ENCODE measurements at places on chromosomes 4 and X.
A peak's percentile ranks its signal among the peaks of the same experiment; 100 is the strongest.

DNA sequence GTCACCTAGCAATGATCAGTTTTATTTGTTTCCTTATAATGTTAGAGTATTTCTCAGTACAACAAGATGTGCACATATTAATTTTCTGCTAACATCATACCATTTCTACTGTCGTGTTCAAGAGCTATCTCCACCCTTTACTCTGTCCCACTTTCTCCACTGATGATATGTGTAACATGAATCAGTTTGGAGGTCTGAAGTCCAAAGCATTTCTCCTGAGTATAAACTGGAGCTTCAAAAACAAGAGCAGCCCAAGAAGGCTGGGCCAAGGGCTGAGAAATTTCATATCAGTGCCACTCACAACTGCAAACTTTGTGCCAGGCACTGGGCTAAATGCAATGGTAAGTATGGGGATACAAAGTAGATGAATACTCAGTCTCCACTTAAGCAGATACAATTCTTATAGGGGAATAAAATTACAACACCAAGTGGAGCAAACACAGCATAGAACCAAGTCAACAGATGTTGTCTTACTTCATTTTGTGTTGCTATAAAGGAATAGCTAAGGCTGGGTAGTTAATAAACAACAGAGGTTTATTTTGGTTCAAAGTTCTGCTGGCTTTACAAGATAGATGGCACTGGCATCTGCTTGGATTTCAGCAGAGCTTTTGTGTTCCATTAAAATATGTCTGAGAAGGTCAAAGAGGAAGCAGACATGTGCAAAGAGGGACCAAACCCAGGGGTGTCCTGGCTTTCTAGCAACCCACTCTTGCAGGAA, 44.2 kb downstream of the AMELX start:
- no peaks in the 10 kb centered on the region for H3K36me3 ChIP-seq
- no peak for DNase-seq
- H3K27me3 ChIP-seq: no peaks in the 10 kb centered on the region
- H3K4me1 ChIP-seq: no peaks in the 10 kb centered on the region
- H3K27ac ChIP-seq: no peak overlapping the region

- no peak overlapping the region for H3K4me3 ChIP-seq
- no peaks in the 10 kb centered on the region for H3K36me3 ChIP-seq
- H3K4me1 ChIP-seq: no peaks in the 10 kb centered on the region
- H3K27ac ChIP-seq: no peak overlapping the region
- no peak for DNase-seq
These were observed 1115.3 kb downstream of the PDHA2 start for GRCh38 chr4:96955226-96955625.

GRCh38 chr4:7915875-7916242, 23.8 kb downstream of the AFAP1 start:
- no peaks in the 10 kb centered on the region for H3K36me3 ChIP-seq
- no peak overlapping the region for H3K4me3 ChIP-seq
- no peaks in the 10 kb centered on the region for H3K27me3 ChIP-seq
- DNase-seq: no peak
- 0 out of 2 replicates have a peak, but pooled peaks cover 3% of the 10 kb centered on the region for H3K4me1 ChIP-seq

GRCh38 chr4:5863461-5864113, 29.3 kb downstream of the CRMP1 start:
- no peaks in the 10 kb centered on the region for H3K27me3 ChIP-seq
- no peaks in the 10 kb centered on the region for H3K36me3 ChIP-seq
- H3K4me1 ChIP-seq: peaks cover 63% of the 10 kb centered on the region
- H3K27ac ChIP-seq: no peak overlapping the region
- no peak overlapping the region for H3K4me3 ChIP-seq
- DNase-seq: peak; percentile 83

GRCh38 chr4:105455182-105455581, 18.7 kb downstream of the PPA2 start:
- H3K27me3 ChIP-seq: no peaks in the 10 kb centered on the region
- no peak overlapping the region for H3K4me3 ChIP-seq
- peaks cover 13% of the 10 kb centered on the region for H3K4me1 ChIP-seq
- DNase-seq: no peak
- peaks cover 34% of the 10 kb centered on the region for H3K36me3 ChIP-seq

DNA sequence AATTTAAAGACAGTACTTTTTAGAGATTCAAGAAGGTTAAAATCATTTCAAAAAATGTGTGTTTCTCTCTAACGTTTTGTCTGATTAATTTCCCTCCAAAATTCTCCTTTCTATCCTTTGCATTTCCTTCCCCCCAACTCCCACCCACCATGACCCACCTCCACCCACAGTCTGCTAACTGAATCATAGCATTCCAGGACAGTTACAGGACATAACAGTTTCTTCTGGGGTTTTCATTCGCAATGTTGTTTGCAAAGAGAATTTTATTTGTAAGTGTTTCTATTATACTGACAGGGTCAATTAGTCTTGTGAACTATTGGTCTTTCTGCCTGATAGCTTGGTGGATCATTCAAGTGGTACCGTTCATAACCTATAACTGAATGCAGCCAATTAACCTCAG, 53.7 kb downstream of the ANAPC10 start:
- no peak overlapping the region for H3K4me3 ChIP-seq
- no peak for DNase-seq
- peaks cover 49% of the 10 kb centered on the region for H3K4me1 ChIP-seq
- peak overlapping the region; percentile 53 for H3K27ac ChIP-seq

DNA sequence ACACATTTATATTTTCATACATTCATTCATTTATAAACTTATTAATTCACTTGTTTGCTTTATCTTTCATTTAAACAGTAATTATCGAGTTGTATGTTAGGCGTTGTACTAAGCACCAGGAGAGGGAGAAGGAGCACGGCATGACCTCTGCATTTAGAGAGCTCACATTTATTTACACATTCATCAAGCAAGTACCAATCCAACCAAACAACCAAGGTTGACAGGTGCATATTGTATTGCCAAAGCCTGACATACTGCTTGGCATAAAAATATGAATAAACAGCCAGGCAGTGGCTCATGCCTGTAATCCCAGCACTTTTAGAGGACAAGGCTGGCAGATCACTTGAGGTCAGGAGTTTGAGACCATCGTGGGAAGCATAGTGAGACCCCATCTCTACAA, 37.0 kb upstream of the CLNK start:
- H3K36me3 ChIP-seq: no peaks in the 10 kb centered on the region
- no peak overlapping the region for H3K4me3 ChIP-seq
- H3K27me3 ChIP-seq: no peaks in the 10 kb centered on the region
- no peak for DNase-seq

DNA sequence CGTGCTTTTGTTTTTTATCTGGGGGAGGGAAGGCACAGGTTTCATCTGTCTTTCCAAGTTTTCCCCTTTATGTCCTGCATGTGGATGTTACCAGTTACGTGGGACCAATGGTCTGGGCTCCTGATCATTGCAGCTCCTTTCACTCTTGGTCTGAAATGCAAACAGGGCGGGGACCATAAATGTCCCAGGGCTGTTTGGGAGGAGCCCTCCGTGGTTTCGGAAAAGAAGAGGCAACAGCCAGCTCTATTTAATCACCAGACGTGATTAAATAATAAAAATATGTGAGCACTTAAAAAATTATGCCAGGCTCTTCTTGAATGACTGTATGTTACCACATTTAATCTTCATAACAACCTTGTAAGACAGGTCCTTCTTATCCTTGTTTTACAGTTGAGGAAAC, 30.8 kb upstream of the C1GALT1C1 start:
- no peak overlapping the region for H3K27ac ChIP-seq
- no peak overlapping the region for H3K4me3 ChIP-seq

- no peak overlapping the region for H3K27ac ChIP-seq
- H3K27me3 ChIP-seq: no peaks in the 10 kb centered on the region
- H3K4me3 ChIP-seq: no peak overlapping the region
- no peak for DNase-seq
- H3K36me3 ChIP-seq: no peaks in the 10 kb centered on the region
These were observed 345.8 kb upstream of the CASK start for GRCh38 chrX:42269186-42269585.

- peaks cover 22% of the 10 kb centered on the region for H3K4me1 ChIP-seq
- DNase-seq: no peak
- H3K27ac ChIP-seq: no peak overlapping the region
- no peaks in the 10 kb centered on the region for H3K27me3 ChIP-seq
- peaks cover 30% of the 10 kb centered on the region for H3K36me3 ChIP-seq
- H3K4me3 ChIP-seq: no peak overlapping the region
These were observed 15.1 kb downstream of the MCUB start for GRCh38 chr4:109574931-109575804.

GRCh38 chrX:21438792-21439191, 64.6 kb downstream of the CNKSR2 start:
- DNase-seq: peak; percentile 77
- no peak overlapping the region for H3K4me3 ChIP-seq
- H3K27ac ChIP-seq: no peak overlapping the region
- peaks cover 8% of the 10 kb centered on the region for H3K4me1 ChIP-seq
- H3K27me3 ChIP-seq: no peaks in the 10 kb centered on the region

- H3K27me3 ChIP-seq: no peaks in the 10 kb centered on the region
- no peak overlapping the region for H3K4me3 ChIP-seq
- H3K4me1 ChIP-seq: no peaks in the 10 kb centered on the region
- H3K36me3 ChIP-seq: no peaks in the 10 kb centered on the region
- H3K27ac ChIP-seq: no peak overlapping the region
- no peak for DNase-seq
These were observed 8.0 kb downstream of the OPRPN start for GRCh38 chr4:70405765-70406164.

GRCh38 chr4:148015468-148015867, 283.6 kb downstream of the ARHGAP10 start:
- peaks cover 4% of the 10 kb centered on the region for H3K4me1 ChIP-seq
- H3K27me3 ChIP-seq: no peaks in the 10 kb centered on the region
- no peak overlapping the region for H3K4me3 ChIP-seq
- no peak overlapping the region for H3K27ac ChIP-seq
- H3K36me3 ChIP-seq: no peaks in the 10 kb centered on the region

DNA sequence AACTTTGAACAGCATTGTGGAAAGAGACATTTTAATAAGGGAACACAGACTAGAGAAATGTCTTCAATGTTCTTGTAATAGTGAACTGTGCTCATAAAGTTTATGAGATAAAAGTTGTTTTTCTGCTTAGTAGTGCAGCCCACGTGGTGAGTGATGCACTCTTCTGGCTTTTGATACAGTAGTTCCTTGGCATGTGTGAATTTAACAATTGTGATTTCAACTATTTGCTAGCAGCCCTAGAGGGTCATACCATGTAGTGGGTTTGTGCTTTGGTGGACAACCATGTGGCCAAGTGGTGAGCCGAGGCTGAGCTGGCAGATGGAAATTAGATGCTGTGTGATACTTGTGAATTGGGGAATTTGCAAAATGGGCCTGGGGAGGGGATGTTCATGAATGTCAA, 116.2 kb upstream of the SLC4A4 start:
- no peak overlapping the region for H3K27ac ChIP-seq
- H3K27me3 ChIP-seq: no peaks in the 10 kb centered on the region
- H3K4me1 ChIP-seq: no peaks in the 10 kb centered on the region
- H3K36me3 ChIP-seq: no peaks in the 10 kb centered on the region

GRCh38 chr4:27233531-27233930, 372.9 kb downstream of the STIM2 start:
- DNase-seq: no peak
- no peaks in the 10 kb centered on the region for H3K36me3 ChIP-seq
- no peaks in the 10 kb centered on the region for H3K27me3 ChIP-seq
- H3K4me3 ChIP-seq: no peak overlapping the region
- no peaks in the 10 kb centered on the region for H3K4me1 ChIP-seq

- peak overlapping the region; percentile 66 for H3K4me3 ChIP-seq
- peak overlapping the region; percentile 88 for H3K27ac ChIP-seq
- no peaks in the 10 kb centered on the region for H3K27me3 ChIP-seq
- 0 out of 2 replicates have a peak, but pooled peaks cover 3% of the 10 kb centered on the region for H3K36me3 ChIP-seq
- H3K4me1 ChIP-seq: peaks cover 26% of the 10 kb centered on the region
These were observed 37.5 kb downstream of the NLGN3 start for GRCh38 chrX:71181910-71182799.

GRCh38 chr4:16530688-16531635, 304.7 kb upstream of the TAPT1 start:
- H3K36me3 ChIP-seq: no peaks in the 10 kb centered on the region
- no peak for DNase-seq
- no peak overlapping the region for H3K27ac ChIP-seq

DNA sequence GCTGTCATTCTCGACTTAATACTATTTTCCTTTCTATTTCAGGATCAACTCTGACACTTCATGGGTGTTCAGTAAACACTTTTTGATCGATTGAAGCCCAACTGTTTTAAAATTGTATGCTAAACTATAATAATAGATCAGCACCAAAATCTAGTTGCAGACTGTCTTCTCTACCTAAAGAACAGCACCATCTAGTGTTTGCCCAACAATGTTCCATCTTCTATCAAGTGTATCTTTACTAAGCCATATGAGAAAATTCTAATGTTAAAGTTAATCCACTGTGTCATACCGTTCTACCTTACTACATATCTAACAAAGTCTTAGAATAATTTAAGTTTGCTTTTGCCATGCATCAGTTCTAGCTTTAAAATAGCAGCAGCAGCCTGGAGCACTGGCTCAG, 113.0 kb upstream of the PRDX4 start:
- DNase-seq: peak; percentile 72
- no peaks in the 10 kb centered on the region for H3K36me3 ChIP-seq
- no peaks in the 10 kb centered on the region for H3K27me3 ChIP-seq
- no peak overlapping the region for H3K27ac ChIP-seq
- H3K4me3 ChIP-seq: no peak overlapping the region

DNA sequence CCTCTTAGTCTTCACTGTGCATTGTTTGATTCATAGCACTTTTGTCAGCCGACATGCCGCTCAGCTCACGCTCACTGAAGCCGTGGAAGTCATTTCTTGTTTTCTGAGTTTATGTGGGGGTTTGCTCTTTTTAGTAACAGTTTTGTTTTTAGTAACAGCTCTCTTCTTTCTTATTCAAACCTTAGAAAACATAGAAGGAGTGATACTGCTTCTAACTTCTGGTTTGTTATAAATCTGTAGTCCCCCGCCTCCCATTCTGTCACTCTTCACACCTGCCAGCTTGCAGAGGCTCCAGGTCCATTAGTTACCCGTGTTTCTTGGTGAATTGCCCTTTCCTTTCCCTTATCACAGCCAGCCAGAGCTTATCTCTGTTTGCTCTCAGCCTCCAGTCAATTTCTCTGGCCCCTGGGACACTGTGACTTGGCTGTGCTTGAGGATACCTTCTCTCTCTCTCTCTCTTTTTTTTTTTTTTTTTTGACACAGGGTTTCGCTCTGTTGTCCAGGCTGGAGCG, 50.5 kb downstream of the GRK4 start:
- no peak overlapping the region for H3K27ac ChIP-seq
- H3K4me3 ChIP-seq: no peak overlapping the region
- peaks cover 13% of the 10 kb centered on the region for H3K4me1 ChIP-seq
- DNase-seq: no peak
- no peaks in the 10 kb centered on the region for H3K36me3 ChIP-seq

- H3K27ac ChIP-seq: no peak overlapping the region
- no peaks in the 10 kb centered on the region for H3K36me3 ChIP-seq
- no peak for DNase-seq
- no peak overlapping the region for H3K4me3 ChIP-seq
- no peaks in the 10 kb centered on the region for H3K4me1 ChIP-seq
- no peaks in the 10 kb centered on the region for H3K27me3 ChIP-seq
These were observed 13.4 kb upstream of the HERC5 start for GRCh38 chr4:88443486-88443885.

- no peaks in the 10 kb centered on the region for H3K27me3 ChIP-seq
- no peaks in the 10 kb centered on the region for H3K36me3 ChIP-seq
- H3K27ac ChIP-seq: no peak overlapping the region
- no peak for DNase-seq
- no peaks in the 10 kb centered on the region for H3K4me1 ChIP-seq
- H3K4me3 ChIP-seq: no peak overlapping the region
These were observed 20.0 kb downstream of the MORF4L2 start for GRCh38 chrX:103666202-103667107.

GRCh38 chr4:54897590-54897989, 227.8 kb downstream of the KDR start:
- DNase-seq: no peak
- no peaks in the 10 kb centered on the region for H3K4me1 ChIP-seq
- H3K27me3 ChIP-seq: no peaks in the 10 kb centered on the region
- H3K36me3 ChIP-seq: no peaks in the 10 kb centered on the region
- no peak overlapping the region for H3K27ac ChIP-seq
- no peak overlapping the region for H3K4me3 ChIP-seq
